GM23338 (cell line): ENCODE measurements at places on chromosomes 11 and 22. TPM values are rescaled to one million over a fixed set of nuclear protein-coding genes. Genes with fewer than 3 reads are reported as not detected.

GRCh38 chr11:117201658-117202305, 2.6 kb downstream of the TAGLN start:
- no peak for DNase-seq
- H3K27ac ChIP-seq = no peak overlapping the region
- peaks cover 31% of the 10 kb centered on the region for H3K4me1 ChIP-seq

DNA sequence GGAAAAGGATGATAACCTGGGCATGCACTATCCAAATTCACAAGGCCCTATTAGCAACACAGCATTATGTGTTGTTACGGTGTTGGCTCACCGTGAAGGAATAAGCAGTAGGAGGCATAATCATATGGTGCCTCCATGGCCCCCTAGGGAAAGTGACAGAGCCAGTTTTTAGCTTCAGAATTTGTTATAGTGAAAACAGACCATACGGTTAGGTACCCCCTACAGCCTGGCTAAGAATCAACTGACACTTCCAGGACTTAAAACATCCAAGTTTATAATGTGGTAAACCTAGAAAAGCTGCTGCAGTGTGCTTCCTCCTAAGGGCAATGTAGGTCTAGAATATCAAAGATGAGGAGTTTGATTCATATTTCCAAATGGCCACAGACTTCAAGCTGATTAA, 30.4 kb downstream of the KIF18A start:
- H3K27me3 ChIP-seq = no peaks in the 10 kb centered on the region
- DNase-seq = no peak

DNA sequence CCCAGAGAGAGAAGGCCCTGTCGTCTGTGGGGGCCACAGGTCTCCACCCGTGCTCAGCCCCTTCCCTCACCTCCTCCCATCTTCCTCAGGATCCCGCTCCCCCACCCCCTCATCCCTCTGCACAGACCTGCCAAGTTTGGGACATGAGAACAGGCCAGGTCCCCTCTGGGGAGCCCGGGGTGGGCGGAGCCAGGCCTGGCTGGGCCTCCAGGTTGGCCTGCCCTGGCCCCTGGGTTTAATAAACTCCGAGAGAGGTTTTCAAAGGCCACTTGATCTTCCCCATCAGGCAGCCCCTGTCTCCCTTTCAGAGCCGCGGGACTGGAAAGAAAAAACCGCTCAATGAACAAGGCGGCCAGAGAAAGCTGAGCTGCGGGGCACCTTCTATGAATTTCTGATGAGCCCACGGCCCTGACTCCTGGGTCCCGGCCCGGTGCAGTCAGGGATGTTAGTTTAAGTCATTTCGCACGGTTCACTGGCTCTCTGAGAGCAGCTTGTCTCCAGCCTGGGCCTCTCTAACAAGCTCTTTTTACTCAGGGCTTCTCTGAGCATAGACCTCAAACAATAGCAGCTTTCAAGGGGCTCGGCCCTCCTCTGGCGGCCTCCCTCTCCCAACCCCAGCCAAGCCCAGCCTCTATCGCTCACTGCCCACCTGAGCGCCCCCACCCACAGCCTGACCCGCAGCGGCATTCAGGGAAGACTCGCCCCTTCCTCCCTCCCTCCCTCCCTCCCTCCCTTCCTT, 64.8 kb downstream of the RPUSD4 start:
- no peaks in the 10 kb centered on the region for H3K36me3 ChIP-seq
- no peaks in the 10 kb centered on the region for H3K27me3 ChIP-seq
- H3K4me1 ChIP-seq = peaks cover 36% of the 10 kb centered on the region
- peak; percentile 74 for DNase-seq

GRCh38 chr11:123509737-123510578, 79.9 kb downstream of the GRAMD1B start:
- H3K36me3 ChIP-seq = no peaks in the 10 kb centered on the region
- H3K4me3 ChIP-seq = no peak overlapping the region
- peaks cover 13% of the 10 kb centered on the region for H3K4me1 ChIP-seq
- 0 out of 2 replicates have a peak overlapping the region, but pooled peaks have one; percentile 68 for H3K27ac ChIP-seq

DNA sequence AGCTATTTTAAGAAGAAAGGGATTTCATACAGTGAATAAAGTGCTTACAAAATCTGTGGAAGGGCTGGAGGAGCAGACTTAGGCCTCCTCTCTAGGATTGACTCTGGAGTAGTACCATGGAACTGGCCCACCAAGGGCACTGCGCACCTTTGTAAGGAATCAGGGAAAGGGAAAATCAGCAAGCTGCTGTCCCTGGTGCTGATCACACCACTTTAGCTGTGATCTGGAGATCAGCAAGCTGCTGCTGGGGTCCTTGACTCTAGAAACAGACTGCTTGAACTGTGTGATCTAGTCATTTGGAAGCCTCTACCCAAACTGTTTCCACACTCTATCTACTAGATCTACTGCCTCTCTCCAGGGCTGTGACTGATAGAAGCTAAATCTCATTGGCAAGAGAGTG, 18.4 kb upstream of the TECTA start:
- no peaks in the 10 kb centered on the region for H3K36me3 ChIP-seq
- H3K4me3 ChIP-seq = no peak overlapping the region
- H3K4me1 ChIP-seq = no peaks in the 10 kb centered on the region
- no peaks in the 10 kb centered on the region for H3K27me3 ChIP-seq
- DNase-seq = peak; percentile 81
- H3K27ac ChIP-seq = no peak overlapping the region

- H3K27me3 ChIP-seq = no peaks in the 10 kb centered on the region
- no peaks in the 10 kb centered on the region for H3K36me3 ChIP-seq
- no peak overlapping the region for H3K4me3 ChIP-seq
- peaks cover 11% of the 10 kb centered on the region for H3K4me1 ChIP-seq
- no peak overlapping the region for H3K27ac ChIP-seq
- no peak for DNase-seq
Observed at GRCh38 chr11:26287067-26287518, 44.8 kb upstream of the ANO3 start.

DNA sequence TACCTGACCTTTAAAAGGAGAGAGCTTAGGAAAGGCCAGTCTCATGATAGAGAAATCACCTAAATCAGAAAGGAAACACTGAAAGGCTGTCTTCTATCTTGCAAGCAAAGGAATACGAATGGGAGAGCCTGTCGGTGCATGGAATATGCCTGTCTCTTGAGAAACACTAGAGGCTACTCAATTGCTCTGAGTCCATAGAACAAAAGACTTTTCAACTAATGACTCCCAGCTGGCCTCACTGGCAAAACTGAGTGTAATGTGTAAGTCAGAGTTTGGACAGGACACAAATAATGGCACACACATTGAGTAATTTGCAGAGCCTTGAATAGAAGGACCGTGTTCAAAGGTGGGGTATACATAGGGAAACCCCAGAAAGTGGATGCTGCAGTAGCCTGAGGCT, 171.0 kb upstream of the ARHGAP20 start:
- no peak for DNase-seq
- no peak overlapping the region for H3K4me3 ChIP-seq
- no peaks in the 10 kb centered on the region for H3K4me1 ChIP-seq
- no peaks in the 10 kb centered on the region for H3K36me3 ChIP-seq
- no peaks in the 10 kb centered on the region for H3K27me3 ChIP-seq
- H3K27ac ChIP-seq = no peak overlapping the region

- no peaks in the 10 kb centered on the region for H3K27me3 ChIP-seq
- no peaks in the 10 kb centered on the region; the same call in 1 of the 2 replicates for H3K36me3 ChIP-seq
- DNase-seq = no peak
- no peak overlapping the region for H3K27ac ChIP-seq
Observed at GRCh38 chr22:23910496-23911190, 16.5 kb downstream of the MIF start.

- H3K4me3 ChIP-seq = no peak overlapping the region
- no peaks in the 10 kb centered on the region for H3K27me3 ChIP-seq
- no peaks in the 10 kb centered on the region for H3K36me3 ChIP-seq
- no peak overlapping the region for H3K27ac ChIP-seq
Observed at GRCh38 chr11:92533657-92534335, 309.2 kb downstream of the FAT3 start.

GRCh38 chr11:44893308-44893822, 57.3 kb downstream of the TP53I11 start:
- H3K27me3 ChIP-seq = no peaks in the 10 kb centered on the region
- no peak for DNase-seq
- peaks cover 1% of the 10 kb centered on the region; the same call in 1 of the 2 replicates for H3K4me1 ChIP-seq
- H3K27ac ChIP-seq = no peak overlapping the region
- H3K36me3 ChIP-seq = no peaks in the 10 kb centered on the region

- DNase-seq = no peak
- no peaks in the 10 kb centered on the region for H3K4me1 ChIP-seq
- H3K36me3 ChIP-seq = no peaks in the 10 kb centered on the region
- no peak overlapping the region for H3K27ac ChIP-seq
- no peaks in the 10 kb centered on the region for H3K27me3 ChIP-seq
Observed at GRCh38 chr11:64871492-64871891, 6.9 kb downstream of the EHD1 start.

GRCh38 chr11:108805030-108805429, 140.2 kb downstream of the DDX10 start:
- H3K4me3 ChIP-seq = no peak overlapping the region
- H3K4me1 ChIP-seq = no peaks in the 10 kb centered on the region
- no peak for DNase-seq
- no peaks in the 10 kb centered on the region for H3K27me3 ChIP-seq

DNA sequence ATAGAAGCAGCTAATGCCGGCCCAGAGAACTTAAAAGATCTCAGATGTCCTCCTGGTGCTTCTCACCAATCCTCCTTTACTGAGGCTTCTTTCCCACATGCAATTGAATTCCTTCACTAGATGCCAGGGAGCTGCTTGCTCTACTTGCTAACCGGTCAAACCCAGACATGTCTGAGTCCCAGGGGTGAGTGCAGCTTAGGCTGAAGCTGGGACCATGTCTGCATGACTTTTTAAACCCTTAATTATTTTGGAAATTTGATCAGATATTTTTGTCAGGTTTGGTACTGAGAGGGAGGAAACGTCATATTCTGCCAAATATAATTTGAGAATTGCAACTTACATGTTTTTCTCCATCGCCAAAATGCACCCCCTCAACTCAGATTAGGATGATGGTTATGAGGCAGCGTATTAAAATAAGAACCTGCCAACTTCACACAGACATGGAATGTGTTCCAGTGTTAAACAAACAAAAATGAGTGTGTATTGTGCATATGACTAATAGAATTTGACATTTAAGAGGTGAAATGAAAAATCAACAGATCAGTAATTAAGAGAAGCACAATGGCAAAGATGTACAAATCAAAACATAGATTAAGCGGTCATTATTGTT, 529.5 kb downstream of the ETS1 start:
- H3K36me3 ChIP-seq = no peaks in the 10 kb centered on the region
- no peaks in the 10 kb centered on the region for H3K4me1 ChIP-seq
- H3K27ac ChIP-seq = no peak overlapping the region
- DNase-seq = no peak
- no peak overlapping the region for H3K4me3 ChIP-seq

DNA sequence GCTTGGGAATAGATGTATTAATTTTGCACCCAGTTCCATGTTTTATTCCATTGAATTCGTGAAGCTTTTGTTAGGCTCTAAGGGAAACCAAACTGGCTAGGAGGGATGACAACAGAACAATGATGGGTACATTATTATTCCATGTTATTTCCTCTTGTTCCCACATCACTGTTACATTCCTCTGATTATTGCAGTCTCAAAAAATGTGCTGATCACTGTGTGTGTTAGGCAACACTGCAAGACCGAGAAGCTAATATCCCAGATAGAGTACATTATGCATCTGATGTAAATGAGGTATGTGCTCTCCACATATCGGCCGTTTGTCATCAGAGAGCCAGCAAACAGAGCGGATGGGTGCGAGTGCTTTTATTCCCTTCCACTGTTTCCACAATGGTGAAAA, 327.9 kb downstream of the SOX6 start:
- H3K4me3 ChIP-seq = no peak overlapping the region
- peaks cover 7% of the 10 kb centered on the region; the same call in 1 of the 2 replicates for H3K4me1 ChIP-seq
- no peaks in the 10 kb centered on the region for H3K27me3 ChIP-seq
- no peak overlapping the region for H3K27ac ChIP-seq
- no peak for DNase-seq
- no peaks in the 10 kb centered on the region for H3K36me3 ChIP-seq

GRCh38 chr22:33909911-33910310, 10.4 kb downstream of the LARGE1 start:
- no peaks in the 10 kb centered on the region for H3K36me3 ChIP-seq
- DNase-seq = no peak
- no peak overlapping the region for H3K27ac ChIP-seq

- H3K36me3 ChIP-seq = no peaks in the 10 kb centered on the region
- H3K4me3 ChIP-seq = no peak overlapping the region
- H3K4me1 ChIP-seq = peaks cover 9% of the 10 kb centered on the region
- H3K27me3 ChIP-seq = no peaks in the 10 kb centered on the region
- DNase-seq = no peak
Observed at GRCh38 chr11:116513278-116513823, 259.4 kb downstream of the BUD13 start.

DNA sequence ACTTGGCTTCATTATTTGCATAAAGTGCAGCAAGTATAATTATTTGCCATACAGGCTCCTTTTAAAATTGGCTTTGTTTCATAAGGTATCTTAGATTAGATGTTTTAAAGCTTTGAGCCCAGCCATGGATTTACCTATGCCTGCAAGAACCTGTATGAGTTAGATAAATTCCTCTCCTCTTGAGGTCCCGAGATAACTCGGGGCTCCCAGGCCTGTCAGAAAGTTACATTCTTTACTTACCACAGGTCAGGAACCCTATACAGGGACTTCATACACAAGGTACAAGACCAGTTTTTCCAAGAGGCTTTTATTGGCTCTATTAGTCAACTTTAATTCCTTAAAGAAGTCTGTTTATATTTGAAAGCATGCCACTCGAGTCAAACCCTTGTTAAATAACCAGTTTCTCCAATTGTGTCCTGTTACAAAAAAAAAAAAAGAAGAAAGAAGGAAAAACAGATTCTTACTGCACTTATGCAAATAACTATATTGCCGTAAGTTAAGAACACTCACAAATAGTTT, 2.3 kb upstream of the C1QTNF6 start:
- DNase-seq = no peak
- H3K4me3 ChIP-seq = no peak overlapping the region
- peaks cover 5% of the 10 kb centered on the region; the same call in 1 of the 2 replicates for H3K36me3 ChIP-seq

EFEMP2 gene
- total RNA-seq = 4.5 and 9.4 TPM in 2 replicates

RAPSN gene
- 0.17 TPM in 1 of 2 replicates, not detected in the other for total RNA-seq

OR52E8 gene
- total RNA-seq = 0.21 TPM in 1 of 2 replicates, not detected in the other

MS4A6E gene
- not detected in 2 replicates for total RNA-seq

MRGPRX3 gene
- not detected in 2 replicates for total RNA-seq

TTC36 gene
- 1.0 and 3.5 TPM in 2 replicates for total RNA-seq

DNAJB7 gene
- not detected in 2 replicates for total RNA-seq

PGM2L1 gene
- total RNA-seq = 41.0 and 44.4 TPM in 2 replicates

MMP27 gene
- not detected in 2 replicates for total RNA-seq

RTN4RL2 gene
- 15.9 and 16.1 TPM in 2 replicates for total RNA-seq

SLC6A5 gene
- total RNA-seq = not detected in 2 replicates

AIP gene
- 22.1 and 29.1 TPM in 2 replicates for total RNA-seq
